Kidney (tissue), 22 donors: ENCODE measurements at places on chromosomes 6 and 20. TPM values are rescaled to one million over a fixed set of nuclear protein-coding genes. Genes with fewer than 3 reads are reported as not detected.

IL20RA gene
- 0.16 TPM for total RNA-seq

DNA sequence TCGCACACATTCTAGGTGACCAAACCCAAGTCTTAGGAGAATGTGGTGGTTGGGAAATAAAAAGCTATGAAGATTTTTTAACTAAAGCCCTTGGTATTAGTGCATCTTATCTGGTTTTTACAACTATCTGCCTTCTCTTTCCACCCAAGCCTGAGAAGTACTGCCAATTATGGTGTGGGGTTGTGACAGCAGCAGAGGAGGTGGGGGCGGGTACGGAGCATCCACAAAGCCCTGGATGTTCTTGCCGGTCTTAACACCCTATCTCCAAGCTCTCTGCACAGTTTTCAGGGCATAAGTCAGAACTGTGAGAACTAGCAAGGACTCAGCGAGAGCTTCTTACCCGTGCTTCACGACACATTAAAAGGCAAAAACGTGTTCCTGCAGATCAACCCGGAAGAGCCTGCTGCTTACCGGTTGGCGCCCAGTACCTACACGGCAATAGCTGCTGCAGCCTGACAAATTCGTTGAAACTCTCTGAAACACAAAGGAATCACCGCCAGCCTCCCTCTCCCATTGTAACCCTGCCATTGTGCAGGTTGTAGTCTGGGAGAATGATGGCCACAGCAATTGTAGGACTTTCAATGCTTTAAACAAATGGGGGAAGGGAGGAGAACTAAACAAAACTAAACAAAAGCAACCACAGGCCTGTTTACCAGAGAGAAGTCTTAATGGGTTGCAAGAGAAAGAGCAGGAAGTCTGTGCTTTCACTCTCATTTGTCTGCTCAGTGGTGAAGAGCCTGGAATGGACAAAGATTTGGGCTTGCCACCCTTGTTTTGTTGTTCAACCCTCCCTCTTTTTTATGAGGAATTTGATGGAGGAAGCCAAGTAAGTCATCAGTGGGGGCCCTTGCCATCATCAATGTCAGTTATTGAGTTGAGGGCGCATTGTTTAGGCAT lies 461.0 kb upstream of the JARID2 start:
- DNase-seq = no peak

- DNase-seq = no peak
Observed at GRCh38 chr6:2257363-2257762, 12.0 kb upstream of the GMDS start.

CLDN20 gene
- not detected for total RNA-seq

DST gene
- total RNA-seq = 259 TPM

ARG1 gene
- total RNA-seq = not detected
